AML-193 (cell line): ENCODE measurements at places on chromosomes 2 and 18.

- no peak for DNase-seq
These were observed 62.2 kb downstream of the OSBPL6 start for GRCh38 chr2:178256382-178257042.

GRCh38 chr2:175304541-175304940 is 123.0 kb upstream of the ATP5MC3 start:
- DNase-seq = no peak

DNA sequence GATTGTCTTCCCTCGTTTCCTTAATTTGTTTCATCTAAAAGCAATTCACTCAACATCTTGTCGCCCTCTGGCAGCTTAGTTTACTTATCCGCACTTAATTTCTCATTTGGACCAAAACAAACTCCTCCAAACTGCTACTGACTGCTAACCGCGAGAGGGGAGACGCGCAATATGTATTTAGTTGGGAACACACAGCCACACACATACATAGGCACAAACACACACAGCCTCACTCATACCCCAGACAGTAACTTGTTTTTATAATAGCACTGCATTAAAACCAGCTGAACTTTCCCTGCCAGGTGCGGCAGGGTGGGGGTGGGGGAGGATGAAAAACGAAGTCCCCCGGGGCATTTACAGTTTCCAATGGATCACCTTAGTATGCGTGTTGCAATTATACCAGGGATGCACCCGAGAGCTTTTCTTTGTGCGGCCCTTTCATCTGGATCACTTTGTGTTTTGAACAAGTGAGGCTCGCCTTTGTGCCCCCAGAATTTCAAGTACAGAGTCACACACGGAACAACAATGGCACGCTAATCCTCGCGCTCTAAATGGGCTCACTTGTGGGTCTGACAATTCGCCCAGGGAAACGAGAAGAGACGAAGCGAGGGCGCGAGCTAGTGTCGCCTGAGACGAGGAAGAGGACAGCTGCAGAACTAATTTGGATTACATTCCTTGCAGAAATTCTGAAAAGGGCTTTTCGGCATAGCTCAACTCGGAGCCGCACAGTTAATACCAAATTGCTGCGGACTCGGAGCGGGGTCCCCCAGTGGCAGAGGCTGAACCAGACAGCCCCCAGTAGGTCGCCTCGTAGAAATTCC is 2.4 kb downstream of the ERBB4 start:
- no peak for DNase-seq

DNA sequence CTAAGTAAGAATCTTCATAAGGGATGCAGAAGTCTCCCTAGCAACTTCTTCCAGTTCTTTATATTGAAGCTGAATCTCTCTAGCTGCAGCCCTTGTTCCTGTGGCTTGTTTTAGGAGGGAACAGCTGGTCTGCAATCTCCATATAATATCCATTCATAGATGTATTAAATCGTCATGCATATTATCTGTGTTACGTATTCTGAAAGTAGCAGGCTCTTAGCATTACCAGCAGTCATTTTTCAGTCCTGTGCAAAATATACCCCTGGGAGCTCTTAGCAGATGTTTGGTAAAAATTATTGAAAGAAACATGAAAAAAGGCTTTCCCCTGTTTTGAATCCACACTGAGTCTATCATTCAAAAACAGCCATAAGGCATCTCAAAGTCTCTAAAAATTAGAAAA is 385.3 kb downstream of the IRS1 start:
- DNase-seq = no peak

DNA sequence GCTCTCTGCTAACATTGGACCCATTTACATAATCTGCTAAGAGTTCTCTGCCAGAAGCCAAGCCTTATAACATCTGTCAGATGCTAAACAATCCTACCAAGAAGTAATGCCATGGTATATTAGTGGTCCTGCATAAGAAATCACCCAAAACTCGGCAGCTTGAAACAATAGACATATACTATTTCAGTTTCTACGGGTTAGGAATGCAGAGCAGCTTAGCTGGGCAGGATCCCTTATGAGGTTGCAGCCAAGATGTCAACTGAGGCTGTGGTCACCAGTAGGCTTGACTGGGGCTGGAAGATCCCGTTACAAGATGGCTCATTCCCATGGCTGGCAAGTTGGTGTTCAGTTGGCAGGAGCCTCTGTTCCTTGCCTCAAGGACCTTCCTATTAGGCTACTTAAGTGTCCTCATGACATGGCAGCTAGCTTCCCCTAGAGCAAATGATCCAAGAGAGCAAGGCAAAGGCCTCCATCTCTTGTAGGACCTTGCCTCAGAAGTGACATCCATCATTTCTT is 25.1 kb upstream of the SOS1 start:
- no peak for DNase-seq

DNA sequence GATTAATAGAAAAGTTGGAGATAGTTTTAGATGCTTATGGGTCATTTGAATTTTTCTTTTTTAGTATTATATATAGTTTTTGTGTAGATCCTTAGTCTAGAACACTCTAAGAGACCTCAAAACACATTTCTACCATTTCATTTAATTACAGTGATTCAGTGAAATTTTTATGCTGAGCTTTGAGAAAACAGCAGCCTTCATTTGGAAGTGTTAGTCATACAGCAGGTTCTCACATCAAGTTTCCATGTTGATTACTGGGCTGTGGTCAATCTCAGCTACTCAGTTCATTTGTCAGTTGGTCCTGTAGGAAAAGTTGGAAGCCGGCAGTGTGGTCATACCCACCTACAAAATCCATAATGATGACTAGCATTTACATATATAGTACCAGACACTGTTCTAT is 37.9 kb downstream of the MAP3K19 start:
- DNase-seq = no peak

DNA sequence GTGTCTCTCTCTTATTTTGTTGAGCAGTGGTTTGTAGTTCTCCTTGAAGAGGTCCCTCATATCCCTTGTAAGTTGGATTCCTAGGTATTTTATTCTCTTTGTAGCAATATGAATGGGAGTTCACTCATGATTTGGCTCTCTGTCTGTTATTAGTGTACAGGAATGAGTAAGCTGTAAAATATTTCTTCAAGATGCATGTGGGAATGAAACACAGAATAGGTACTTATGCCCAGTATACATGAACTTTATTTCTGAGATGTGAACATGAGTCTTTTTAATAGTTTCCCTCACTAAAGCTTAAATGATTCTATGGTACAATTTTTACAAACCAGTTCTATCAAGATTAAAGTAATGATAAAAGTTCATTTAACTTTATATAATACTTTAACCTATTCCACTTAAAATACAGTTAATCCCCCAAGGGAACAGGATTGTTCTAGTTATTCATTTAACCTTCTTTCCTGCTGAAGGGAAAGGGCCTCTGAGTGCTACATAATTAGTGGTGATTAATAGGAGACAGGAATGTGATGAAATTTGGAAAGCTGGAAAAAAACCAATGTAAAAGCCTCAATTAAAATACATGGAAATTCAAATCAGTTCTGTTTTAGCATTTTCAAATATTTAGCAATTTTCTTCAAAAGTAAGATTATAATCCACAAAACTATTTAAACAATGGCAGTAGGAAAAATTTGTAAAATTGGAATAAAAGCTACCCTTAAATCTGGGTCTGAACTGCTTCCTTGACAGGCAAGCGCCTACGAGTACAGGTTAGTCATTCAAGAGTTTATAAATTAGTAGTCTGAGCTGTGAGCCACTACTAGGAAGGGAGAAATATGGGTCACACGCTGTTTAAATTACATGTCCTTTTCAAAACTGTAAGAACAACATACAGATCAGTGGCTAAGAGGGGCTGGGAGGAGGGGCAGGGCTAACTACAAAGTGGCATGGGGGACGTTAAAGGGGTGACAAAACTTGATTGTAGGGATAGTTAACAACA is 28.9 kb downstream of the SPIRE1 start:
- no peak for DNase-seq

DNA sequence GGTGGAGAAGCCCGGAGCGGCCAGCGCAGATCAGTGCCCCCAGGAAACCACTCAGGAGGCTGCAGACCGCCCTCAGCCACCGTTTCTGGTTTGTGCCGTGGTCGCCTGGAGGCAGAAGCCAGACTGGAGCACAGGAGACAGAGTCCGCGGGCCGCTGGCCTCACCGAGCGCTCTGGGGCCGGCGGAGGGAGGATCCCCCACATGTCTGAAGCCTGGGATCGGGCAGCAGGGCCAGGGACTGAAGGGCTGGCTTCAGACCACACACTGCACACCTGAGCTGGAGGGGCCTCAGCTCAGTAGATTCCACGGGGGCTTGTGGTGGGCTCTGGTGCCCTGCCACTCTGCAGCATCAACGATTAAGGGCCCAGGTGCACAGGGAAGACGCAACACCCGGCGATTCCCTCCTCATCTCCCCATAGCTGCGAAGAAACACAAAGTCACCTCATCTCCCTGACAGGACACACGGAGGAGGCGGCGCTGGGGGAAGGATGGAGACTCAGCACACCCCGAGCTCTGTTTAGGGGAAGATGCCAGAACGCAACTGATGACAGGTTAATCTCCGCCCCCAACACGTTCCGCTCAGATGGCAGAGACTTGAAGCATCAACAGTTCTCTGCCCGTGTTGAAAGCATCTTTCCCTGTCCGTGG is 408.1 kb downstream of the GALR1 start:
- no peak for DNase-seq

DNA sequence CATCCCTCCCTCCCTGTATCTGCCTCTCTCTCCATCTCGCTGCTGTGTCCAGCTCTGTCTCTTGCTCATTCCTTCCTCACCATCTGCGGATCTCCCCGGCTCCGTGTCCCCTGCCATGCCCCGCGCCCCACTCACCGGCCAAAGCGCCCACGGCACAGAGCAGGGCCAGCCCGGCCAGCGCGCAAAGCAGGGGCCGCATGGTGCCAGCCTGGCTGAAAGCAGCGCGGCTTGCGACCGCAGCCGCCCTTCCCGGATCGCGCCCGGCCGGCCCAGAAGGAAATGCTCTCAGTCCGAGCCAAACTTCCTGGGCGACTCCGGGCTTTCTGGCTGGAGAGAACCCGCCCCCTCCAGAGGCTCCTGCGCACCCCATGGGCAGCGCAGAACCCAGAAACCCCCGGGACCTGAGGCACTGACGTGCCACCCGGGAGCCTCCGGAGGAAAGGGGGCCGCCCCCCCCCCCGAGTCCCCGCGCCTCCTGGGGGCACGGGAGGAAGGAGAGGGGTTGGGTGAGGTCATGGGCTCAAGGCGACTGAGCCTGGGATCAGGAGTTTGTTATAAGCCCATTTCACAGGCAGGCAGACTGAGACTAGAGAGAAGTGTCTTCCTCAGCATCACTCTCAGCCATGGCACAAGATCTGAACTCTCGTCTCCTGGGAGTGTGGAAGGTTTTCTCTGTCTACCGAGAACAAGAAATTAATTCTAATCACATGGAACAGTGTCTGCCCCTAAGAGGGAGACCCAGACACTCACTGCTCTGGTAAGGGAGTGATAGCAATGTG is 45.2 kb upstream of the RAB6C start:
- no peak for DNase-seq

DNA sequence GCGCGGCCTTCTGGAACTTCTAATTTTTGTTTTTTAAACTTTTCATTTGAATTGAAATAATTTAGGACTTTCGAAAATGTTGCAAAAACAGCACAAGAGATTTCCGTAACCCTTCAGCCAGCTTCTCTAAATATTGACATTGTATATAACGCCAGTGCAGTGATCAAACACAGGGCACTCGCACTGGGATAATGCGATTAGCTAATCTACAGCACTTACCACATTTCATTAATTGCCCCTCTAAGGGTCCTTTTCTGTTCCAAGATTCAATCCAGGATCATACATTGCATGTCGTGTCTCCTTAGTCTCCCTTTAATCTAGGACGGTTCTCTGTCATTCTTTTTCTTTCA is 343 bp upstream of the CD302 start:
- no peak for DNase-seq

GRCh38 chr18:59898609-59899297 is 1.0 kb upstream of the PMAIP1 start:
- DNase-seq = no peak

DNA sequence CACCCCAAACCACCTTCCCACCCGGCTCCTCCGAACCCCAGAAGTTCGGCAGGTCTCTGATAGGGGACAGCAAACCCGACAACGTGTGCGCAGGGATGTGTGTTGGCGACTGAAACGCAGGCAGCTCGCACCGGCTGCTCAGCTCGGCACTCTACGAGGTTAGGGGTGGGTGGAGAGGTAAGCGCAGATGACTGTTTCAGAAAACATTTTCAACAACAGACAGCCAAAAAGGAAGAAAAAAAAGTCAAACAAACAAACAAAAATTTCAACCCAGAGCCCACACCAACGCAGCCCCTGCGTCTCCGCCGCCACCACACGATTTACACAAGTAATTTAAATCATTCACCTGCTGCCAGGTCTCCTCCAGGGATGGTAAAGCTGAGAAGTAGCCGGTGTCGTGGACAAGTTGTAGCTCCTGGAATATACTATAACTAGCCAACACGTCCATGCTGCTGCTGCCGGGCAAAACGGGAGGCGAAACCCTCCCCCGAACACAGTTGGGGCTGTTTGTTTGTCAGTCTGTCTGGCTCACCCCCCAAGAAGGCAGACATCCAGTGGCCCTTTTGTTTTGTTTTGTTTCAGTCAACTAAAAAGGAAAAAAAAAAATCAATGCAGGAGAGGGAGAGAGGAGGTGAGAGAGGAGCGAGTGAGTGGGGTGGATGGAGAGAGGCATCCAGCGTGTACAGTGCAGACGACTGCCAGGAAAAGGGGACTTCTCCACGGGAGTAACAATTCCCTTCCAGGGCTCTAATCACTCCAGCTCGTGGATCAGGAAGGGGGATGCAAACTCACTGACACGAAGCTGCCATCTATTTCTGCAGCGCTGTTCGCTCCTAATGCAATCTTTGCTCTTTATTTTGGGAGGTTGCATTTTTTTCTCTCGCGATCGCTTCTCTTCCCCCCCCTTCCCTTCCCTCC is at the start of gene KLF7:
Gene KLF7, minus strand, starts transcription at position 828 of the 918 bp plus-strand sequence. Its CDS starts 380 bp downstream, at position 448.
- DNase-seq = no peak

DNA sequence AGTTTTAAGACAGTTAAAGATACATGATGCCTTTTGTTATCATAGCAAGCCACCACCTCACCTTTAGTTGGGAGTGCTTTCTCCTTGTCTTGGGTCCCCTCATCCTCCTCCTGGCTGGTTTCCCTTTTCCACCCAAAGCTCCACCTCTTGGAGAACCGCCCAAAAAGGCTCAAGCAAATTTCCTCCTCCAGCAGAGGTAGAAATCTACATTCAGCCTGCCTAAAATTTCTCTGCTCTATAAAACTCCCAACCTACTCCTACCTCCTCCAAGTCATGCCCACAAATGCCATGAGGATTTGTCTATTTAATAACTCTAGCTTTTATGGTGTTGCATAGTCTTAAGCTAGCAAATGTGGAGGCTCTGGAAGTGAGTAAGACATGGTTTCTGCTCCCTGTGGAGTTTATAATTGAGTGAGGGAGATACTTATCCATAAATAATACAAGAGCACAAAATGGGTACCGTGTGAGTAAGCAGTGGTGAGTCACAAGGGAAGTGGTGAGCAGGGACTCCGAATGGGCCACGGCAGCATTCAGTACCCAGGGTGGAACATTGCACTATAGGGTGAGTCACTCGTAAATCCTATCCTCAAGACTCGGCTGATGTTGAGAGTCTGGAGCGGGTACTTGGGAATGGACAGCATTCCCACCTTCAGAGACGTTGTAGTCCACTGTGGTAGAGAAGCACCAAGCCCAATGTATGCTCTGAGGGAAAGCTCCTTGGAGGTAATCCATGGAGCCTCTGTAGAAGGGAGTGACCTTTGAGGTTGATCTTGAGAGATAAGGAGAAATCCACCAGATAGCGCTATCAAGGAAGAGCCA is 146.3 kb downstream of the RTN4 start:
- peak; percentile 58 for DNase-seq

- no peak for DNase-seq
These were observed 194.8 kb downstream of the NDUFA10 start for GRCh38 chr2:239830121-239831000.

GRCh38 chr18:46291149-46291548 is 187.0 kb downstream of the HAUS1 start:
- DNase-seq = peak; percentile 74
